Heart right ventricle (tissue), 16 donors: ENCODE measurements at places on chromosomes 7 and 10. TPM values are rescaled to one million over a fixed set of nuclear protein-coding genes. Genes with fewer than 3 reads are reported as not detected.
A peak's percentile ranks its signal among the peaks of the same experiment; 100 is the strongest.

DNA sequence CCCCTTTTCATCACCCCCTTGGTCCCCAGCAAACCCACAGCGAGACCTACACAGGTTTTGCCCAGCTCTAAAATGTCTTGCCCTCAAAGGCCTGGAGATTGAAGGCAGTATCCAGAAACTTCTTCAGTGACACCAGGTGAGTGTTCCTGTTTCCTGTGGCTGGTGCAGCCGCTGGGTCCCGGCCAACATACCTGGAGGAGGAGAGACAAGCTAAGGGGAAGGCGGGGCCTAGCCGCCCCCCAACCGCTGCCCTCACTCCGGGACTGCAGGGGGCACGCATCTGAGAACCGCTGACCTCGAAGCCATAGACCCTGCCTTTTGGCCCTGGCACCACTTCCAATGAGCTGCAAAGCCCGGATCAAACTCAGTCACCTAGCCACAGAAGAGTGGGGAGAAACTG is 27.0 kb downstream of the OGDHL start:
- no peaks in the 10 kb centered on the region for H3K36me3 ChIP-seq
- no peaks in the 10 kb centered on the region for H3K27me3 ChIP-seq
- no peaks in the 10 kb centered on the region for H3K4me1 ChIP-seq
- no peak for DNase-seq

STEAP1 gene
- 3.7 TPM for total RNA-seq

GRCh38 chr7:157299613-157300368 is 37.0 kb upstream of the DNAJB6 start:
- H3K36me3 ChIP-seq: no peaks in the 10 kb centered on the region
- H3K27me3 ChIP-seq: peaks cover 6% of the 10 kb centered on the region
- H3K4me1 ChIP-seq: no peaks in the 10 kb centered on the region
- DNase-seq: no peak

DNA sequence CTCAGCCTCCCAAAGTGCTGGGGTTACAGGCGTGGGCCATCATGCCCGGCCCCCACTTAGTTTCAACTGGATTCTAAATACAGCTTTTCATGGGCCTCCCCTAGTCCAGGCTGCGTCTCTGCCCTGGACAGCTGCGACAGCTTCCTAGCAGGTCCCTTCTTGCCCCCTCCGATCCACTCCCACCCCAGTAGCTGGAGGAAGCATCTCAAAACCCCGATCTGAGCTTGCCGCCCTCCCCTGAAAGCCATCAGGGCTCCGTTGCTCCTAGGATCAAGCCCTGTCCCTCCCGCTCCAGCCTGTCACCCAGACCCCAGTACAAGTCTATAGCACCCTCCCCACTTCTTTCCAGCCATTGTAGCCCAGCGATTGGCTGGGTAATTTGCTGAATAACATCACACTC is 64.5 kb downstream of the VWA2 start:
- H3K27ac ChIP-seq: peak overlapping the region; percentile 47
- DNase-seq: no peak
- peaks cover 7% of the 10 kb centered on the region for H3K4me1 ChIP-seq

MLXIPL gene
- 5.4 TPM for total RNA-seq

NPC1L1 gene
- not detected for total RNA-seq

- no peak overlapping the region for H3K4me3 ChIP-seq
- H3K4me1 ChIP-seq: peaks cover 4% of the 10 kb centered on the region
- H3K27ac ChIP-seq: no peak overlapping the region
- no peak for DNase-seq
- H3K27me3 ChIP-seq: no peaks in the 10 kb centered on the region
- no peaks in the 10 kb centered on the region for H3K36me3 ChIP-seq
Observed at GRCh38 chr10:70274643-70275042, 9.2 kb downstream of the NPFFR1 start.
